A549 (cell line): ENCODE measurements at places on chromosomes 16 and 17.
A peak's percentile ranks its signal among the peaks of the same experiment; 100 is the strongest.

DNA sequence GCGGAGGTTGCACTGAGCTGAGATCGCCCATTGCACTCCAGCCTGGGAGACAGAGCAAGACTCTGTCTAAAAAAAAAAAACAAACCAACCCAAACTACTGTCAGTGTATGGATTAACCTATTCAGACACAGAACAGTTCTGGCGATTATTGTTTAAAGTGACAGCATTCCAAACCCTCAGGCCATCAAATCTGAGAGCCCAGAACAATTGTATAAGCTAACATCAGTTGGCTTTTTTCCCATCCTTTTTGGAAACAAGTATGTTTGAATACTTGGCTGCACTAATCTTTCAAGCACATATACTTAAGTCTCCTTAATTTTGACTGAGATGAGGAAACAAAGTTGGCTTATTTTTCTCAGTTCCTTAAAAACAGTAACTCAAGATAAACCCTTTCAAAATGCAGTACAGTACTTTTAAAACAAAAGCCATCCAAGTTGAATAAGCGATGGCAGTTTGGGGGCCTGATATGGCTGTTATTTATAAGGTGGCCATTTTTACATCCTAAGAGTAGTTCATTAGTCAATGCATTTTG, 1.4 kb downstream of the ZSWIM7 start:
- no peak for DNase-seq

- peak; percentile 42 for DNase-seq
Observed at GRCh38 chr17:40458851-40459482, 15.7 kb downstream of the IGFBP4 start.

GRCh38 chr17:50199803-50200456, 1.5 kb downstream of the COL1A1 start:
- DNase-seq = peak; percentile 91

DNA sequence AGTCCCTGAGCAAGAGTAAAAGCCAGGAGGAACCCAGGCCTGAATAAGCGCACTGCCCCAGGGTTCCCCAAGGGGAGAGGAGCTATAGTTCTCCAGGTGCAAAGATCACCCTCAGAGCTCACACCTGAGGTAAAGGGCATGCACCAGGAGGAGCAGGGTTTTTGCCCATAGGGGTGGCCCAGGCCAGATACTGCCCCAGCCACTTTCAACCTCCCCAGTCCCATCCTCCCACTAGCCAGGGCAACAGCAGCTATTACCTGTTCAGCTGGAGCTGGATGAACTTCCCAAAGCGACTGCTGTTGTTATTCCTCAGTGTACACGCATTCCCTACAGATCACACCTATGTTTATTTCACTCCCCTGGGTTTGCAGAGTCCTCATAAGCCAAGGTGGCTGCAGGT, 19.8 kb downstream of the MYO19 start:
- no peak for DNase-seq

GRCh38 chr17:74525465-74525725, 5.9 kb downstream of the CD300LB start:
- DNase-seq = no peak

DNA sequence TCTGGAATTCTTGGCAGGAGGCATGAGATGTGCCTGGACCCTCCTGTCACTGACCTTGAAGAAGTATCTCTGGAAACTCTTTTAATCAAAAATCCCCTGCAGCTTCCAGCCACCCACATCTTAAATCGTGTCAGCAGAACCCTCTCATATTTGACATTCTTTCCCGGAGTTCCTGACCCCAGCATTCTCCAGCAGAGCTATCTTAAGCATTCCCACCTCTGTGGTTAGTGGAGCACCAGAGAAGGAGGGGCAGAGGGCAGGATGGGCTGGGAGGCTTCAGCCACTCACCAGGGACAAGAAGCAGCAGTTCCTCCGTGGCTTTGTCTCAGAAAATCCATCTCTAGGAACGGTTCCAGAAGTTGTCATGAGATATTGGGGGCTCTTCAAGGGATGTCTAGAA, 149.9 kb downstream of the RGS9 start:
- DNase-seq = no peak

GRCh38 chr17:77146882-77147281, 6.1 kb downstream of the SEC14L1 start:
- no peak for DNase-seq

DNA sequence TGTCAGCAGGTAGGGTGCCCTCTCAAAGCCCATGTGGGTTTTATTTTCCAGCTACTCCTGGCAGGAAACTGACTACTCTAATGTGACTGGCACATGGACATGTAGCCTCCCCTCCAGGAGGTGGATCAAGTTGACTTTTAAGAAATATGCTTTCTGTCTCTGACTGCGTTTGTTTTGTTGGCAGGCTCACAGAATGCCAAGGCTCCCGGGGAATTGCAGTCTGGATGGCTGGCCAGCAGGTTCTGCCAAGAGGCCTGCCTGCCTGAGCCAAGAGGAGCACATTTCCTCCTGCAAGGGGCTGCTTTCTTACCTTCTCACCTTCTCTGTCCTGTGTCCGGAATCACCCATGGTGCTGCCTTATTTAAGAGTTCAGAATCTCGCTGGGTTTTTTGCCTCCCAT, 217.3 kb upstream of the ERCC4 start:
- no peak for DNase-seq

DNA sequence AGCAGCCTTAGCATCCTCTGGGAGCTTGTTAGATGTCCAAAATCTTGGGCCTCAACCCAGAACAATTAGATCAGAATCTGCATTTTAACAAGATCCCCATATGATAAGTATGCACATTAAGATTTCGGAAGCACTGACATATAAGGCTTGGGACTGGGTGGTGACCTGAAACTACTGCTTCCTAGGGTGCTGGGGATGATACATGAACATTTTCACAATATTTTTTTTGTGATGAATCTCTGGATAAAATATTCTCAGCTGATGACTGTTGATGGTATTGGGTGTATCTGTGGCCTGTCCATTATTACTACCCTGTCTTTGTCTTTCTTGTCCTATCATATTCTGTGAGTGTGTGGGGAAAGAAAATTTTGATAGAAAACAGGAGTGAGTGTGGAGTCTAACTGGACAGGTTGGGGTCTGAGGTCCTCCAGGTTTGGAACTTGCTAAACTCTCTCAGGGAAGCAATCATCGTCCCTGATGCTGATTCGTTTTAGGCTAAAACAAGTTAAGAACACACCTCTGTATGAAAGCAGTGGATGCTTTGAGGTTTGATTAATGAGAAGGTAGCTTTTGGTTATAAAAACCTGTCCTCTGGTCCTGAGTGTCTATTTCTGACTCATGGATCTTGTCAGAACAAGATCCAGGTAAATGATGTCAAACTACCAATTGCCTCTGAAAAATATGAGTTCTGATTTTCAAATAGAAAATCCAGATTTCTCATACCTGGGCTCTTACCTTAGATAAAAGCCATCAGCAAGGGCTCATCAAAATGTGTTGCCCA, 23.2 kb downstream of the KRT23 start:
- DNase-seq = no peak

DNA sequence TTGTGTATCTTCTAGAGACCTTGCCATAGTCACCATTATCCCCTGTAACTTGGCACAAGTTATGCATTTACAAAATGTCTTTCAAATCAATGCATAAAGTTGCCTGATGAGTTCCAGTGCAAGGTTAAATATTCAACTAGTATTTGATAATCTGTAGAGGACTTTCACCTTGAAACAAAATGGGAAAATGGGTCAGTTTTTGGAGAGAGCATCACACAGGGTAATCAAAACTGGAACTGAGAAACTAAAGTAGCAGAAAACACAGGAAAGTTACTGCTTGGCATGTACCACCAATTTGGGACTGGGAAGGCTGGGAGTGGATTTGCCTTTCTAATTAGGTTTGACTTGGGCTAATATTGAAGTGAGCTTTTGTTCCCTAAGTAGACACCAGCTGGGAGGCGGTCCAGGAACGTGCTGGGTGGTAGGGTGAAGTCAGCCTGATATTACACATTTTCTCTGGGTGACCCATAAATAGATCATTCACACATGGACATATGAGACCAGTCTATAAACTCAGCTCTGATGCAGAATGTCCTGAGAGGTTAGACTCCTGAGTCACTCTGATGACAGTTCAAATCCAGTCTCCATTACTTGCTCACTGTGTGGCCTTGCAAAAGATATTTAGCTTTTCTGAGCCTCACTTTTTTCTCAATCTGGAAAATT, 152.3 kb downstream of the PCTP start:
- no peak for DNase-seq

GRCh38 chr16:46426336-46426735, 194.8 kb downstream of the SHCBP1 start:
- no peak for DNase-seq

- no peak for DNase-seq
Observed at GRCh38 chr16:78244131-78244895, 144.9 kb downstream of the WWOX start.

DNA sequence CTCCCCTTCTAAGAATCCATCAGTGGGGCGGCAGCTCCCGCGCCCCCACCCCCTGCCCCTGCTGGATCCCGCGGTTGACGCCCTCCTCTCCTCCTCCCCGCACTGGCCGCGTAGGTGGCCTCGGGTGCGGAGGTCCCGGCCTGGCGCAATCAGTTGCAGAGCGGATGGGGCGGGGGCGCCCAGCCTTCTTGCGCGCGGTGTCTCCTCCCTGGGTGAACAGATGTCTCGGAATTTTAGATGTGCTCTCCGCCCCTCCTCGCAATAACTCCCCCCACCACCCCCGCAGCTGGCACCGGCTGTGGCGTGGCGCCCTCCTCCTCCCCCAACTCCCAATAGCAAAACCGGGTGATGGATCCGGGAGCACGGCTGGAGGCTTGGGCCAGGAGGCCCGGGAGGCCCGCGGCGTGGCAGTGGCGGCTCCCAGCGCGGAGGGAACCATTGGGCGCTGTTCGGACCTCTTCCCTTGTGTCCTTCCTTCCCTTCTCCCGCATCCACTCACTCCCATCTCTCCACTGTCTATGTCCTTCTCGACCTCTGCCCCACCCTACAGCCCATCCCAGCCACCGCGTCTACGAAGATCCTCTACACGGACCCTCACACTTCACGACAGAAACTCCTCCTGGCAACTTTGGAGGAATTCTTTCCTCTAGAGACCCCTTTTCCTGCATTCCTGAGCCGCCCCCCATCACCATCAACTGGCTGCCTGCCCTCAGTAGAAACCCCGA, 11.0 kb downstream of the NEUROD2 start:
- no peak for DNase-seq

DNA sequence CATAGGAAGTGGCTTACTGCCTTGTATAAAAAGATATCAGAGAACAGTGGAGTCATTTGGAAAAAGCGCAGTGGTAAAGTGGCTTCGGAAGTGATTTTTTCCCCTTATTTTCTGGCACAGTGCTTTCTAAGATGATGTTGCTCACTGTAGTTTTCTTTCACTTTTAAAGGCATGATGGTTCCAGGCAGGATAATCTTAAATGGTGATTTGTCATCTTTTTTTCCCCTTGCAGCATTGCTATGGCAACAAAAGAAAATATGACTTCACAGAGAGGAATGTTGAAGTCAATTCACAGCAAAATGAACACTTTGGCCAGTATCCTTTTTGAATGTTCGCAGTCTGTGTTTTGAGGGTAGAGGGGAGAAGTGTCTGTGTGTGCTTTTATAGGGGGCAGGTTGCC, 42.5 kb downstream of the GOSR1 start:
- DNase-seq = no peak

DNA sequence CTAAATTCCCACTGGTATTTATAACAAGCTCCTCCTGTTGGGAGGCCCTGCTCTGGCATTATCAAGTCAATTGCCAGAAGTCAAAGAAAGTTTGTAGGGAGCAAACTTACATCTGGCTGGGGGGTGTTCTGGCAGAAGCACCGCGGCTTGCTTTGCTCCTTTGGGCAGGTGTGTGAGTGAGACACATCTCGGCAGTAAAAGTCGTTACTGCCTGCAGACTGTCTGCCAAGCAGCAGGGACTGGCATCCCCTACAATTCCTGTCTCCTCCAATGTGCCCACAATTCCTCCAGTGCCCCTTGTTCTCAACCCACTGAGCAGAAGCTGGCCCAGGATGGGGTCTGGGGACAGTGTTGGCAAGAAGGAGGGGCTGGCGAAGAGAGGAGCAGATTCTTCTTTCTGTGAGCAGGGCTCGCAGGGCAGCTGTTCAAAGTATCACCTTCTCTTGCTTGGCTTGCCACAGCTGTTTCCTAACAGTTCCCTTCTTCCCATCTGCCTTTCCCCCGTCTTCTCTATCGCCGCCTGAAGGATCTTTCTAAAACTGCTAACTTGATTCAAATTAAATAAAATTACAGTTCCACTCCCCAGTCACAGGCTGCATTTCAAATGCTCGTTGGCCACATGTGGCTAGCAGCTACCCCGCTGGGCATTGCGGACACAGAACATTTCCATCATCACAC, 30.2 kb downstream of the SPACA3 start:
- no peak for DNase-seq

GRCh38 chr16:6735631-6736030, 597.0 kb upstream of the RBFOX1 start:
- DNase-seq = no peak

- no peak for DNase-seq
Observed at GRCh38 chr17:46895171-46895570, 27.8 kb upstream of the GOSR2 start.

DNA sequence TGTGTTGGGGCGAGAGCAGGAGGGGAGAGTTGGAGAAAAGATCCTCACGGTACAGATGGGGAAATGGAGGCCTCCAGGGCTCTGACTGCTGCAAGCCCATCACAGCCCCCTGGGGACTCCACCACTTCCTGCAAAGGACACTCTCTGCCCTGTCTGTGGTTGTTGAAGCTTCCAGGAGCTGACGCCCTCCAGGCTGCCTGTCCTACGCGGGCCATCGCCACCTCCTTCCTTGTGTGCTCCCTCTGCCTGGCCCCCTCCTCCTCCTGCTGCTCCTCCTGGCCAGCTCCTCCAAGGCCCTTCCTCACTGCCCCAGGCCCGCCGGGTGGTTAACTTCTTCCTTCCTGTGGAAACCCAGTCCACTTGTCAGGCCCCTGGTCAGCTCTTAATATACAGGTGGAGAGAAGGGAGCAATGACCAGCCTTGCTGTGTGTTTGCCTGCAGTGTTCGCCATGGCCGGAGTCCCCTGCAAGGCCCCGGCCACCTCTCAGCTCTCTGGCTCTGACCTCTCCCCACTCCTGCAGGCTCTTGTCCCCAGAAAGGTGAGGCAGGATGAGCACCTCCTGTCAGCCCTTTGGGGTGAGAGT, 18.4 kb upstream of the STAC2 start:
- no peak for DNase-seq

DNA sequence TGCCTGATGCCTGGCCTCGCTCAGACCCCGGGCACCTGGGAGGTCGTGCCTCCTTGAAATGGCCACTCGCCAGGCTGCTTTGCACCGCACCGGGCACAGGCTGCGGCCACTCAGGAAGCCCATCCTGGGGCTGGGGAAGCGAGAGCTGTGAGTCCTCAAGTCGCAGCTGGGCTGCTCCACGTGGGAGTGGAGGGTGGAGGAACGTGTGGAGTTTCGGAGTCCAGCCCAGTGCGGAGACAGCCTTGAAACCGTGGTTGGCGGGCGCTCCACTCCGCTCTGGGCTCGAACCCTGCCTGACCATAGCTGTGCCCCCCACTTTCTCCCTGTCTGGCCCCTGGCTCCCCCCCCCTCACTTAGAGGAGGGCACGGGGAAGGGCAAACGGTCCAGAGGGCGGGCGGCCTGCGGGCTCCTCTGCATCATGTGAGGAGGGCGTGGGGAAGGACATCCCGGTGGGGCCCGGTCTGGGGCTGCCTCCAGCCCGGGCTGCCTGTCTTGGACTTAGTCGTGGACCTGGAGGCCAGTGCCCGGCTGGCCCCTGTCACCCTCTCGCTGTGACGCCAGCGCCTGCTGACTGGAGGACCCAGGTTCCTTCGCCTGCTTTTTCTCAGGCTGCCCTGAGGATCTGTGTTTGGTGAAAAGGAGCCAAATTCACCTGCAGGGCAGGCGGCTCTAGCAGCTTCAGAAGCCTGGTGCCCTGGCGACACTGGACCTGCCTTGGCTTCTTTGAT, 2.5 kb downstream of the UBE2I start:
- DNase-seq = no peak
